Fibroblast of skin of back (primary cell): ENCODE measurements at places on chromosomes 13 and 19.

GRCh38 chr13:73849292-73849691 is 284.9 kb downstream of the KLF12 start:
- peak; percentile 50 for DNase-seq

GRCh38 chr13:112113851-112114250 is 46.9 kb downstream of the SOX1 start:
- DNase-seq, result no peak

DNA sequence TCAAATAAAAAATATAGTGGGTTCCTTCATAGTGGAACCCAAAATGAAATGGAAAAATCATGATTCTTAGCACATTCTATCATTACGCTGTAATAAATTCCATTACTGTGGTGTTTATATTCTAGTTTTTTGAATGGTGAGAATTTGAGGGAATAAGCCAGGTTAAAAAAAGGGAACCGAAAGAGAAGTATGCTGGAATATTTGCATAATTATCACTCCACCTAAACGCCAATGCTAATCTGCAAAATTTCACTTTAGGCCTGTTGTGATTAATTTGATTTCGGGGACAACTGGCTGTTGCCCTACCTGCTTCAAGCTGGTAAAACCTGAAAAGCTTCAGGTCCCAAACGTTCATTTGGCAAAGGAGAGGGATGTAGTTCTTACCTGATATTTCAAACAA is 32.1 kb upstream of the SCEL start:
- DNase-seq, result no peak

GRCh38 chr13:20997301-20998161 is 63.9 kb downstream of the LATS2 start:
- DNase-seq, result peak; percentile 99

DNA sequence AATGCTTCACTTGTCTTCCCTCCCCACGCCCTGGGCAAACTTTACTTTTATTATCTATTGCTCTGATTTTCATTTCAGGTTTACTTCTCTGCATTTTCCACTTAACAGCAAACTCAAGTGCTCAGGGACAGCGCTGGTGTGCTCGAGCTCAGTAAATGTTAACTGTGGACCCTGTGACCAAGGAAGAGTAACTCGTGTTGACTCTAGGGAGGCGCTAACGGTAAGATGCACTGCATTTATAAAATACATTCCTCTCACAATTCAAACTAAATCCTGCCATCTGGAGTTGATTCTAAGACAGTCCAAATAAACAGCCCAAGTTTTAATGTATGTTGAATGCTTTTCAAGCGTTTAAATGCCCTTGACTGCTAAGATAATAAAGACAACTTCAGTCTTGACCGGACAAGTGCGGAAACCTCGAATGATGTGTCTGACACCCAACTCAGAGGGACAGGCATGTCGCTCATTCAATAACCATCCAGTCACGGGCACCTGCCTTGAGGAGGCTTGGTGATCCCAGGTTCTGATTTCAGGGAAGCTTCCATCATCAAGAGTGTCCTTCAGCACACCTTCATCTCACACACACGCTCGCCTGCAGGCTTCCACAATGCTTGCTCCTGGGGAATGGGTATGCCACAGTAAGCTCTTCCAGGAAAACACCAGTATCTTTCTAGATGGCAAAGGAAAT is 93.2 kb downstream of the STK24 start:
- DNase-seq, result peak; percentile 65

DNA sequence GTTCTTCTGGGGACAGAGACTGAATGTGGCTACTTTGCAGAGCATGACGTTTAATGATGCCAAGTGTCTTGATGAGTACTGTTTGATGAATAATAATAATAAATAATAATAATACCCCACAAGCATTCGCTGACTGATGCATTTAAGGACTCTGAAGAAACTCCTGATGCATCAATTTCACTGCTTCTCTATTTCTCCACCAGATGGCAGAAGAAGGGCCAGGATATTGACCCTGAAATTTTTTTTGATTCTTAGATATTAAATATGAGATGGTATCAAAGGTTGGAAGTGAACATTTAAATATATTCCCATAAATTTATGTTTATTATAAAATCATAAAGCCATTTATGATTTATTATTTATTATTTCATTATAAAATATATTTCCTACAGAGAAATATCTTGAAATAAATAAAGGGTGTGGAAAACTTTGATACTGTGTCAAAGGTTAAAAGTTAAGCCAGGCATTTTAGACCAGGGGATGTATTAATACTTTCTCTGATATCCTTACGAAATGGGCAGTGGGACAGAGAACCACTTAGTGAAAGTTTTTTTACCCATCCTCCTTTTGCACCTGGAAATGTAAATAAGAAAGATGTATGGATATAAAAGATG is 170.9 kb downstream of the LACC1 start:
- peak; percentile 45 for DNase-seq

- DNase-seq, result peak; percentile 11
These were observed 1.1 kb downstream of the EHD2 start for GRCh38 chr19:47714339-47714738.

DNA sequence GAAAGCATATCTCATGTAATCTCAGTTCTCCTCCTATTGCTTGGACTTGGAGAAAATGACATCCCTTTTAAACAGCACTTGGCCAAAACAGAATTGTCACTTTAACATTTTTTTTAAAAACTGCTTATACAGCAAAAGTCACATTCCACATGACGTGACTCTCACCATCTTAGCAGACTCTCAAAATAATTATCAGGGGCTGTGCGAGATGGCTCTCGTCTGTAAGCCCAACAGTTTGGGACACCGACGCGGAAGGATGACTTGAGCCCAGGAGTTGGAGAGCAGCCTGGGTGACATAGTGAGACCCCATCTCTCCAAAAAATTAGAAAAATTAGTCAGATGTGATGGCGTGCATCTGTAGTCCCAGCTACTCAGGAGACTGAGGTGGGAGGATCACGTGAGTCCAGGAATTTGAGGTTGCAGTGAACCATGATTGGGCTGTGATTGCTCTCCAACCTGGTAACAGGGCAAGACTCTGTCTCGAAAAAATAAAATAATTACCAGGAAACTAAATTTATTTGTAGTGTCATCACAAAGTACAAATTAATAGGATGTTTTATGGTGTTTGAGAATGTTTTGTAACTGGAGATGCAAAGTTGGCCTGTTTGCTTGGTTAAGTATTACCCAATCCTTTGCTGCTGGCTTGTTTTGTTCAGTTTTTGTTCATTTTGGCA is 8.8 kb downstream of the SAFB start:
- DNase-seq, result no peak

- no peak for DNase-seq
These were observed 8.7 kb upstream of the ZBTB7A start for GRCh38 chr19:4075373-4075772.

DNA sequence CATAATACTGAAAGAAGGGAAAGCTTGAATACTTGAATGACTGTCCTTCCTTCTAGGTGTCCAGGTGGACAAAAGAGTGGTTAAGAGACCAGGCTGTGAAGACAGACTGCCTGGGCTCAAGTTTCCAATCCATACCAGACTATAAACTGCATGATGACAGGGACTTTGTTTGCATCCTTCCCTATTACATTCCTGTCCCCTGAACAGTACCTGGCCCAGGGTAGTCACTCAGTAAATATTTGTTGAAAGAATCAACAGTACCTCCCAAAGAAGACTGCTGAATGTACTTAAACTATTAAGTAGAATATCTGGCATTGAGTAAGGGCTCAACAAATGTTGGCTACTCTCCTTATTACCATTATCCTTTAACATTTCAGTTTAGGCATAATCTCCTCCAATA is 29.7 kb downstream of the MIPEP start:
- DNase-seq, result no peak

DNA sequence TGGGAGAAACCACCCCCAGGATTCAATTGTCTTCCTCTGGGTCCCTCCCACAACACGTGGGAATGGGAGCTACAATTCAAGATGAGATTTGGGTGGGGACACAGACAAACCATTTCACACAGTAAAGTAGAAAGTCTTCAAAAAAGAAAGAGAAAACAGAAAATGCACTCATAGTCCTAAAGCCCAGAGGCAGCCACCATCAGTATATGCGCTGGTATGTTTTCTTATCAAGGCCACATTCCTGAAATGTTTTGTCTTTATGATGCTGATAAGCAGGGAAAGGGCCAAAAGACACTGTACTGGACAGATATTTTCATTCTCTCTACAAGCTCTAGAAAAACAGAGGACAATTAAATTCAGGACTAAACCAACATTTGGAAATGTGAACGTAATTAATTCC is 375.8 kb upstream of the TSHZ3 start:
- peak; percentile 57 for DNase-seq

- no peak for DNase-seq
These were observed 989 bp upstream of the SACS start for GRCh38 chr13:23434491-23434890.

GRCh38 chr13:68168448-68168847 is 938.3 kb upstream of the PCDH9 start:
- DNase-seq, result no peak

DNA sequence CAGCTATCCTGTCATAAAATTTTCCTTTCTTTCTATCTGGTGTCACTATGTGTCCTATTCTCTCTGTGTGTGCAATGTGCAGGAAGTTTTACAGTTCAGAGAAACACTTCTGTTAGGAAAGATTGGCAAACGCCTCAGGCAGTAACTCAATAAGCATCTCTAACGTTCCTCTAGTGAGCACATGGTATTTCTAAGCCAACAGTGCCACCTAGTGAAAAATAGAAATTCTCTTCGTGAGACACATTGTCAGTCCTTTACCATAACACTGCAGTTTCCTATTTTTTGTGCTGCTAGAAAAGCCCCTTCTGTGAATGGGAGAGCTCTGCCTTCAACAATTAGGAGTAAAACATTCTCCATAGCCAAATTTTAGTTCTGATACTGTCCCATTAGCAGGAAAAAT is 50.7 kb downstream of the ZNF723 start:
- peak; percentile 7 for DNase-seq

DNA sequence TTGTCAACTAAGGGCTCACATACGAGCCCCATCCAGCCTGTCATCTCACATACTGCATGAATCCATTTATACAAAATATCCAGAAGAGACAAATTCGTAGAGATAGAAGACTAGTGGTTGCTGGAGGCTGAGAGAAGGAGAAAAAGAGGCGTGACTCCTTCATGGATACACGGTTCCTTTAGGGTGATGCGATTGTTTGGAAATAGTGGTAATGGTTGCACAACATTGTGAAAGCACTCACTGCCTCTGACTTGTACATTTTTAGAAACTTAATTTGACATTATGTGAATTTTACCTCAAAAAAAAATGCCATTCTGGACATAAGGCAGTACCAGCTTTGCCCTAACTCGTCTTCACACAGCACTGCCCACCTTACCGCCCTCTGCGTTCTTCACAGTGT is 27.3 kb downstream of the IGFL1 start:
- no peak for DNase-seq

DNA sequence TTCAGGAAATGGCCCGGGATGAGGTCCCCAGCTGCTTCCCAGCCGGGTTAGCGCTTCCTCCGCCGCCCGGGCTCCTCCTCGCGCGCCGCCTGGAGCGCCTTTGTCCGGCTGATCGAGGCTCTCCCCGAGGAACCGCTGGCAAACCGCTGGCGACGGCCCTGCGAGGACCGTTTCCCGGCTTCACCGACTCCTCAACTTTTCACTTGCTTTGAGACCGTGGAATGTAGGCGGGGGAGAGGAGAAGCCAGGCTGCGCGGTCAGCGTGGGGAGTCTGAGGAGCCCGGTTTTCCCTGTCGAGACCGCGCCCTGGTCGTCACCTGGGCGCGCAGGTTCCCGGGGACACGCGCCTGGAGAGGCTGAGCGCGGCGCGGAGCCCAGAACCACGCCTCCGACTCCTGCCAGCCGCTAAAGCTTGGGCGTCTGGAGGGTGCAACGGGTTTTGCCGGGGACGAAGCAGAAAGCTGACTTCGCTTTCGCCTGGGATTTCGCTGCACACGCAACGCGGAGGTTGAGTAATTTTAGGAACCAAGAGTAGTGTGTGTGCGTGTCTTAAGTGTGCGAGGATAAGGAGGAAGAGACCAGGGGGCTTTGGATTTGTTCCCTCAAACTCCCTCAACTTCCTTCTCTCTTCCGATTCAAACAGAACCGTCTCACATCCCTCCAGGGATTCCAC is 7.3 kb upstream of the DGKH start:
- DNase-seq, result peak; percentile 52

DNA sequence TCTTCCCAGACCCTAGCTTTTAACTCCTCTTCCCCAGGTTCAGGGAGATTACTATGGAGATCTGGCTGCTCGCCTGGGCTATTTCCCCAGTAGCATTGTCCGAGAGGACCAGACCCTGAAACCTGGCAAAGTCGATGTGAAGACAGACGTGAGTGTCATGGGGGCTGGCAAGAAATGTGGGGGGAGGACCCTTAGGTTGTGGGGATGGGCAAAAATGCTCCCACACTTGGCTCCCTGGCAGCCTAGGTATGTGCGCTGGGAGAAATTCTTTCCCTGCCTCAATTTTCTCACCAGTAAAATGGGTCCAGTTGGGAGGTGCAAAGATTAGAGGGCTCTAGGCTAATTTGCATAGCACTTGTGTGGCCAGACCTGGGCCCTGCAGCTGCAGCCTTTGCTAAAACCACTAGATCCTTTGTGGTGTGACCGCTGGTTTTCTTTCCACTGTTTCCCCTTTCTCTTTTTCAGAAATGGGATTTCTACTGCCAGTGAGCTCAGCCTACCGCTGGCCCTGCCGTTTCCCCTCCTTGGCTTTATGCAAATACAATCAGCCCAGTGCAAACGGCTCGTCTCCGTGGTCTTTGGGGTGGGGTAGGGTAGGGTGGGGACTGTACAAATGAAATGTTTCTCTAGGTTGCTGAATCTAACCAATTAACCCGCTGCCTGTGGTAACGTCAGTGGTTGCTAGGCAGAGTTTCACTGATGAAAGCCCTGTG is 959 bp upstream of the RAB4B start:
- peak; percentile 92 for DNase-seq

GRCh38 chr13:100812982-100813584 is 138.5 kb upstream of the TMTC4 start:
- no peak for DNase-seq

- DNase-seq, result peak; percentile 42
These were observed 13.8 kb upstream of the EHD2 start for GRCh38 chr19:47699360-47699917.

- DNase-seq, result no peak
These were observed 371.7 kb downstream of the LIG4 start for GRCh38 chr13:107843681-107844080.

DNA sequence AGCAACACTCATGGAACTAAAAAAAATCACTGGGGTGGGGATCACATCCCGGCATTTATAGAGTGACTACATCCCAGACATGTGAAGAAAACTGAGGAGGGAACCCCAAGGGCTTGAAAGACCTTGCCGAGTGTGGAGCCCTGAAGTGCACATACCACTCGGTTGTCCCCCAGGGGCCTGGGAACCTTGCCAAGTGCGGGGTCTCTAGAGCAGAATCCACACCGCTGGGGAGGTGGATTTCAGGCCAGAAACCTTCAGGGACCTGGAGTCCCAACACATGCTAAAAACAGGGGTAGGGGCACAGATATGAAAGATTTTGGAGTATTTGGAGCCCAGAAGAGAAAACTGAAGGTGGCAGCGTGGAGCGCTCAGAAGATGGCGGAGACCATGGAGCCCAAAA is 35.2 kb downstream of the ERICH4 start:
- DNase-seq, result no peak

GRCh38 chr13:46858776-46859175 is 38.1 kb downstream of the HTR2A start:
- DNase-seq, result no peak

GRCh38 chr13:73880365-73880764 is 253.8 kb downstream of the KLF12 start:
- no peak for DNase-seq

- DNase-seq, result peak; percentile 72
These were observed 17.3 kb upstream of the CLDN10 start for GRCh38 chr13:95535243-95535642.
